ENCODE measurements at places on chromosomes 13 and 19. TPM values are rescaled to one million over a fixed set of nuclear protein-coding genes. Genes with fewer than 3 reads are reported as not detected.

WDR87 gene
- total RNA-seq, result not detected

MEIS3 gene
- not detected for total RNA-seq

HSD11B1L gene
- total RNA-seq, result 1.5 TPM

CEACAM20 gene
- total RNA-seq, result not detected

DUXA gene
- total RNA-seq, result not detected

ZNF625 gene
- 3.9 TPM for total RNA-seq

GPR18 gene
- 16.9 TPM for total RNA-seq

NOVA2 gene
- total RNA-seq, result not detected

PET100 gene
- 86.0 TPM for total RNA-seq

PROZ gene
- 0.14 TPM for total RNA-seq

GRCh38 chr13:40682449-40683240 is 16.2 kb upstream of the FOXO1 start:
- no peaks in the 10 kb centered on the region for H3K27me3 ChIP-seq
- H3K27ac ChIP-seq, result no peak overlapping the region
- no peaks in the 10 kb centered on the region for H3K36me3 ChIP-seq
- H3K4me3 ChIP-seq, result no peak overlapping the region

- peaks cover 9% of the 10 kb centered on the region for H3K36me3 ChIP-seq
- peaks cover 23% of the 10 kb centered on the region for H3K4me1 ChIP-seq
- H3K27ac ChIP-seq, result peak overlapping the region; percentile 98
- peak; percentile 84 for DNase-seq
Measured at GRCh38 chr19:10603084-10603872, 16.2 kb upstream of the AP1M2 start.

DNA sequence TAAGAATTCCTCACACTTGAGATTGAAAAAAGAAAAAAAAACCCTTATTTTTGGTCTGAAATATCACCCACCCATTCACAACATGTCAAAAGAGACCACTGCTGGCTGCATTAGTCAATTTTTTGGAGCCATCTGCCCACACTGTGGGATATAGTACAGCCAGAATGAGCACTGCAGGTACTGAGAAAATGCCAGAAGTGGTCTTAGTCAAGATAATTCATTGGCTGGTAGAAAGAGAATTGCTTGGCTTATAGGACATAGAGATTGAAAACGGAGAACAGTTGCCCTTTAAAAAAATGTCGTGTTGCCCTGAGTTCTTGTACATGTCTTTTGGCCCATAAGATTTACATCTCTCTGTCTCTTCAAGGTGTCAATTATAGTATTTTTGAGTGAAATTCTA is 1899.5 kb downstream of the OLFM4 start:
- no peak overlapping the region for H3K4me3 ChIP-seq
- no peaks in the 10 kb centered on the region for H3K27me3 ChIP-seq
- no peaks in the 10 kb centered on the region for H3K36me3 ChIP-seq
- no peak overlapping the region for H3K27ac ChIP-seq
- H3K4me1 ChIP-seq, result no peaks in the 10 kb centered on the region

DNA sequence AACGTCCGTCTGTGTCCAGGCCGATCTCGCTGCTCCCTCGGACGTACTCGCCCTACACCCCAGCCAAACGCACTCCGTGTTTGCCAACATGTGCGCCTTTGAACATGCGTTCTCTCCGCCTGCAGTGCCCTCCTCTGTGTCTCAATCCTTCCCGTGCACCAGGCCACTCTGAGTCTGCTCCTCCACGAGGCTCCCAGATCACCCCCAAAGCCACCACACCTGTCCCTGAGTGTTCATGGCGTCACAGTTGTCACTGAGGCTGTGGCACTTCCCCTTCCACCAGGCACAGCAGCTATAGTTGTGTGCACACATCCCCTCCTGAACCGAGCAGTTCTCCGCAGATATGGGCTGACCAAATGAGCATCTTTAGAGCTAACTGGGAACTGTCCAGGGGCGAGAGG is 35.6 kb downstream of the RASA3 start:
- no peak for DNase-seq
- H3K27ac ChIP-seq, result peak overlapping the region; percentile 70
- peaks cover 52% of the 10 kb centered on the region for H3K4me1 ChIP-seq
- no peaks in the 10 kb centered on the region for H3K27me3 ChIP-seq
- H3K4me3 ChIP-seq, result no peak overlapping the region

GRCh38 chr13:61728471-61728870 is 312.8 kb upstream of the PCDH20 start:
- H3K4me3 ChIP-seq, result no peak overlapping the region
- DNase-seq, result no peak
- no peak overlapping the region for H3K27ac ChIP-seq
- H3K36me3 ChIP-seq, result no peaks in the 10 kb centered on the region

- peak; percentile 63 for DNase-seq
- peaks cover 47% of the 10 kb centered on the region for H3K4me1 ChIP-seq
- H3K27ac ChIP-seq, result peak overlapping the region; percentile 93
- no peaks in the 10 kb centered on the region for H3K27me3 ChIP-seq
- peaks cover 6% of the 10 kb centered on the region for H3K36me3 ChIP-seq
Measured at GRCh38 chr19:2051773-2052704, 995 bp upstream of the MKNK2 start.

GRCh38 chr19:10690341-10690781 is 10.9 kb upstream of the QTRT1 start:
- peaks cover 23% of the 10 kb centered on the region for H3K36me3 ChIP-seq
- peaks cover 10% of the 10 kb centered on the region for H3K4me1 ChIP-seq
- no peak overlapping the region for H3K4me3 ChIP-seq
- DNase-seq, result no peak
- H3K27ac ChIP-seq, result no peak overlapping the region

- H3K27me3 ChIP-seq, result no peaks in the 10 kb centered on the region
- H3K4me1 ChIP-seq, result no peaks in the 10 kb centered on the region
- DNase-seq, result no peak
- no peak overlapping the region for H3K4me3 ChIP-seq
- H3K27ac ChIP-seq, result no peak overlapping the region
- no peaks in the 10 kb centered on the region for H3K36me3 ChIP-seq
Measured at GRCh38 chr19:18737954-18738351, 53.2 kb downstream of the COMP start.

DNA sequence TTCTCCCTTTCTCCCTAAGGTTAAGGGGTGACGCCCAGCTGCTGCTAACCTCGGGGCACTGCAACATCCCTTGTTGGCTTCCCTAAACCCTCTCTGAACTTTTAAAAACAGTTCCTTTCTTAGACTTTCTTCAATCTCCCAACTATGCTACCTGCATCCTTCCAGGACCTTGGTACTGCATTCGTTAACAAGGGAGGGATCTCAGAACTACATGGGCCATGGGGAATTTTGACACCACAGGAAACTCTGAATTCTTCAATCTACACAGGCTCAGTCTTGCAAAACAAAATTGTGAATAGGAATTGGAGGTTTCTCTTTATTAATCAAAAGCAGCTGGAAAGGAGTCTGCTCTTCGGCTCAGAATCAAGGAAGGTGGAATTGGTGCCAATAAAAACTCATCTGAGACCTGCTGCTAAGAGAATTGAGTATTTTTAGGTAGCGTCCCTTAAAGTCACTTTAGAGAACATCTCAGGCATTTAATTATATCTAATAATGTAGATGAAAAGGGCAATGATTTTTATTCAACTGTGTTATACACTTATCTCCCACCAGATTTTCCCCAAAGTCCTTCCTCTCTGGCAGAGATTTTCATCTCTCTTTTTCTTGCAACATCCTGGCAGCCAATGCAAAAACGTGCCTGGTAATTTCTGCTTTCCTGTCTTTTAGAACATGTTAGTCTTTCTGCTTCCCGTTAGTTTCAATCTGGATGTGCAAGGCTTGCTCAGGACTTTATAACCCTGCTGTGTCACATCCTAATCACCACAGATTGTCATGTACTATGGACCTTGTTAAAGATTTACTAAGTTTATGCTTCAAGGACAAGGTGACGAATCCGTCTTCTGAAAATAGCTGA is 69.1 kb upstream of the SLC15A1 start:
- no peaks in the 10 kb centered on the region for H3K27me3 ChIP-seq
- H3K4me3 ChIP-seq, result no peak overlapping the region
- peaks cover 9% of the 10 kb centered on the region for H3K36me3 ChIP-seq
- no peak for DNase-seq
- H3K27ac ChIP-seq, result no peak overlapping the region

DNA sequence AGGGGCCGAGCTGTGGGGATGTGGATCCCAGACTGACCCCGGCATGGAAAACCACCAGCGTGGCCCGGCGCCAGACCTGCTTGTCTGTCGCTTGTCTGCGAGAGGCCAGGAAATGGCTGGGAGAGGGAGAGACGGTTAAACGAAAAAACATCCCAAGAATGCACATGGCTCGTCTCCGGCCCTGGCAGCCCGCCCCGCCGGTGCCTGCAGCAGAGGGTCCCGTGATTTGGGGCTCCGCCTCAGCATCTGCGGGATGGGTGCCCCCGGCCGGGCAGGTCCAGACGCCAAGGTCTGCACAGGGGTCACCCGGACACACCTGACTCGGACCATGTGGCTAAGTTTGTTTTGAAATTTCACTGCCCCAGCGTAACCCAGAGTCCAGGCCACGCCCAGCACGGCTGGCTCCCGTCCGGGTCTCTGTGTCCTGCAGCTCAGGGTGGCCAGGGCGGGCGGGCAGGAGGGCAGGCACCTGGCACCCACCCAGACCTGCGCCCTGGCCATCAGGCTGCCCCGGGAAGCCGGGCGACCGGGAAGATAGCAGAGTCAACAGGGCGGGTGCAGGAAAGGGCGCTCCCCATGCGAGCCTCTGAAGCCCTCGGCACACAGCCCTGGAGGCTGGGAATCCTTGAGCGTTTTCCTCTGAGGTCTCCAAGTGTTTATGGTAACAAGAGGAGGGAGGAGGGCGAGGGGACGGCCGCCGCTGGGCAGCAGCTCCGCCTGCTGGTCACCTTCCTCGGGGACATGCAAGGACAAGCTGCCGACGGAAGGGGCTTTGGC is 103.2 kb downstream of the GADD45B start:
- H3K36me3 ChIP-seq, result peaks cover 4% of the 10 kb centered on the region
- peak overlapping the region; percentile 55 for H3K4me3 ChIP-seq
- peak; percentile 63 for DNase-seq
- H3K27me3 ChIP-seq, result peaks cover 5% of the 10 kb centered on the region
- no peak overlapping the region for H3K27ac ChIP-seq
- peaks cover 5% of the 10 kb centered on the region for H3K4me1 ChIP-seq

DNA sequence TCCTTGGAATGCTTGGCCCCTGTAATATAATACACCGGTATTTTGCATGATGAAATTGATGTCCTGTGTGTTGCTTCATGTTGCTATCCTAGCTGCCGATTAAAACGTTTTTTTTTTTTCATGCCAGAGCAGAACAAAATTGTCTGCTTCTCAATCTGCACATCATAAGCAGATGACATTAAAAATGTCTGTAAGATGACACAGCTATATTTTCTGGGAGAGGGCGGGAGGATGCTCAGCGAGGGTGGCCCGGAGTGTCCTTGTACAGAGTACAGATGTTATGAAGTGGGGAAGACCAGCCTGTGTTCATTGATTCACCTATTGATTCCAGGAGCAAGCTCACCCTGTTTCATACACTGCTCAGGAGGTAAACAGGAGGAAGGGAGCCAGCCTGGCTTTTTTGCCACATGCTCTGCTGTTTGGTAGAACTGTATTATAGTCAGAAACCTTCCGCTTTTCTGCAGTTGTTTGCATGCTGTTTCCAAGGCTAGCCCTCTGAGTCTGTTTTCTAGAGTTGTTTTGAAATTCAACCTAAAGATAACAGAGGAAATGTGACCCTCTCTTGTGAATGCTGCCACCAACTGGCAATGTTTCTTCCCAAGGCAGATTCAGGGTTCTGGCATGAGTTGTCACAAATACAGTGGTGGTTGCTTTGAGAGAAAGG is 4.7 kb upstream of the IRS2 start:
- no peak overlapping the region for H3K4me3 ChIP-seq
- H3K4me1 ChIP-seq, result peaks cover 19% of the 10 kb centered on the region
- no peak for DNase-seq
- no peak overlapping the region for H3K27ac ChIP-seq

- H3K36me3 ChIP-seq, result no peaks in the 10 kb centered on the region
- H3K4me3 ChIP-seq, result no peak overlapping the region
- no peaks in the 10 kb centered on the region for H3K27me3 ChIP-seq
- DNase-seq, result no peak
- no peak overlapping the region for H3K27ac ChIP-seq
- no peaks in the 10 kb centered on the region for H3K4me1 ChIP-seq
Measured at GRCh38 chr13:96925916-96926628, 68.2 kb downstream of the OXGR1 start.
